ENCODE measurements at places on chromosomes 2 and 18. TPM values are rescaled to one million over a fixed set of nuclear protein-coding genes. Genes with fewer than 3 reads are reported as not detected.

The ABCB11 gene
- total RNA-seq, result not detected

The BBS5 gene
- 8.2 TPM for total RNA-seq

DNA sequence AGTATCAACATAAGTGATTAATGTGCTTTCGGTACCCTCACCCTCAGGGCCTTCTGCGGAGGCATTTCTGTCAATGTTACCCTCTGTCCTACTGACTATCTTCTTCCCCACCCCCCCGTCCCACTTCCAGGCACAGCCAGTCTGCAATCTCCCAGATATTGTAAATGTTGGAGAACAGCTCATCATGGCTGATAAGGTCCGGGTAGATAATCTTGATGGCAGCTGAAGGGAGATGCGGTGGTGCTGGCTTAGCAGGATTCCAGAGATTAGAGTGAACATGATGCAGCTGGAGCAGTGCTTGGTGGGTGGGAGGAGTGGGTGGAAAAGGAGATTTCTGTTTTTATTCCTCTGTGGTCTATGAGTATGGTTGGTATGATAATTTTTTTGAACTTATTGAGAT, 15.5 kb downstream of the GTF2A1L start:
- no peaks in the 10 kb centered on the region for H3K36me3 ChIP-seq
- H3K4me1 ChIP-seq, result no peaks in the 10 kb centered on the region
- H3K27me3 ChIP-seq, result no peaks in the 10 kb centered on the region

- no peak overlapping the region for H3K27ac ChIP-seq
- H3K4me3 ChIP-seq, result no peak overlapping the region
- no peaks in the 10 kb centered on the region for H3K27me3 ChIP-seq
Observed at GRCh38 chr18:65817178-65817577, 66.4 kb downstream of the CDH7 start.

- no peaks in the 10 kb centered on the region for H3K36me3 ChIP-seq
- no peak overlapping the region for H3K27ac ChIP-seq
- H3K27me3 ChIP-seq, result no peaks in the 10 kb centered on the region
- no peaks in the 10 kb centered on the region for H3K4me1 ChIP-seq
- DNase-seq, result no peak
Observed at GRCh38 chr18:10085416-10085815, 171.6 kb downstream of the VAPA start.

DNA sequence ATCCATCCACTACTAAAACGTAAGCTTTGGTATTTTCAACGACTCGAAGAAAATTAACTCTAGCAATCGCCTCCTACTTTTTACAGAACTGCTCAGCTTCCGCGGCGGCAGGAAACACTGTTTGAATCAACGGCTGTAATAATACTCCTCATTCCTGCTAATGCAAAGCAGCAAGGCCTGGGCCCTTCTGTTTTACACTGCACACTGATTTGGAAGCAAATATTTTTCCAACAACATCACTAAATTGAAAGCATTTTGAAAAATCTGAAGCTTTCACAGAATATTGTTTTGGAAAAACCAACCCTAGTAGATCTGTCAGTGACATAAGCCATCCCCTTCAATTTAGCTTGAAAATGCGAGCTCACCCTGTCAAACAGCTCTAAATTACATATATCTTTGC, 261.2 kb downstream of the TXNL1 start:
- DNase-seq, result no peak
- H3K36me3 ChIP-seq, result no peaks in the 10 kb centered on the region
- H3K4me3 ChIP-seq, result no peak overlapping the region
- no peaks in the 10 kb centered on the region for H3K4me1 ChIP-seq
- no peak overlapping the region for H3K27ac ChIP-seq

DNA sequence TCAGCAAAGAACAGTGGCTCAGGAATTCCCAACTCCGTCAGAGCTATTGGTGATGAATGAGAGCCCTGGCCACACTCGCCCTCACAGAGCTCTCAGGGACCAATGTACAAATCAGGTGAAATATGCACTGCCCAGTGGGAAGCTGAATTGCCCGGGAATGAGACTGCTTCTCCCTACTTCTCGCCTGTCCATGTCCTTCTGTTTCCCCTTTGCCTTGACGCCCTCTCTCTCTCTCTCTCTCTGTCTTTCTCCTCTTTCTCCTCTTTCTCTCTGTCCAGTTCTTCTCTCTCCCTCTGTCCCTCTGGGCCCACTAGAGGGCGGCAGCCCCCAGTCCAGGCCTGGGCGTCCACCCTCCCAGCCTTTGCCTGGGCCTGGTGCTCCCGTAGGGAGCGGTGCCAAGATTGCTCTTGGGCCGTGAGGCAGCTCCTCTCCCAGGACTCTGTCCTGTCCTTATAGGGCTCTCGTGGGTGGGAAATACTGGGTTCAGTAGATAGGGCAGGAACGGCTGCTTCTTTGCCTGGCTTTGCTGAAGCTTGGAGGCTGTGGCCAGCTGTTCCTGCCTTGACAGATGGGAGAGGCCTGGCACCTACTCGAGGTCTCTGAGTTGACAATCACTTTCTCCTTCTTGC, 28.4 kb upstream of the PUM2 start:
- H3K27ac ChIP-seq, result peak overlapping the region; percentile 74
- H3K27me3 ChIP-seq, result no peaks in the 10 kb centered on the region
- DNase-seq, result peak; percentile 96
- H3K4me3 ChIP-seq, result no peak overlapping the region
- no peaks in the 10 kb centered on the region for H3K36me3 ChIP-seq
- no peaks in the 10 kb centered on the region for H3K4me1 ChIP-seq

DNA sequence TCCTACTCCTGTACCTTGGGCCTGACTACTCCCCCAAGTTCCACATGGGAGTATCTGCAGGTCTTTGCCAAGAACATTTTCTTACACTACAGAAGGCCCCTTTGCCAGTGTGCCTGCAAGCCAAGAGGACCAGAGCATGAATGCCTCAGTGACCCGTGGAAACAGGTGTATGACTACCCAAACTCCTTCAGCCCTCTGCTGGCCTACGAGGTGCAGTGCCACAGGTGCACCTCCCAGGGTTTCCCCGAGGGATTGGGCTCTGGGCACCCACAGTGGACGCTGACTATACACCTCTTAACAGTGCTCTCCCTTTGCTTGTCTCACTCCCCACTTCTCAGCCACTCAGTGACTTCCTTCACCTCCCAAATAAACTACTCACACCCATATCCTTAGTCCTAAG, 91.4 kb downstream of the COL6A3 start:
- DNase-seq, result no peak
- no peaks in the 10 kb centered on the region for H3K36me3 ChIP-seq
- H3K27ac ChIP-seq, result peak overlapping the region; percentile 91
- peaks cover 96% of the 10 kb centered on the region for H3K4me1 ChIP-seq
- no peak overlapping the region for H3K4me3 ChIP-seq

GRCh38 chr2:83665894-83666293, 793.2 kb downstream of the SUCLG1 start:
- no peak overlapping the region for H3K27ac ChIP-seq
- DNase-seq, result no peak
- no peaks in the 10 kb centered on the region for H3K36me3 ChIP-seq
- no peaks in the 10 kb centered on the region for H3K4me1 ChIP-seq
- H3K27me3 ChIP-seq, result no peaks in the 10 kb centered on the region
- H3K4me3 ChIP-seq, result no peak overlapping the region

DNA sequence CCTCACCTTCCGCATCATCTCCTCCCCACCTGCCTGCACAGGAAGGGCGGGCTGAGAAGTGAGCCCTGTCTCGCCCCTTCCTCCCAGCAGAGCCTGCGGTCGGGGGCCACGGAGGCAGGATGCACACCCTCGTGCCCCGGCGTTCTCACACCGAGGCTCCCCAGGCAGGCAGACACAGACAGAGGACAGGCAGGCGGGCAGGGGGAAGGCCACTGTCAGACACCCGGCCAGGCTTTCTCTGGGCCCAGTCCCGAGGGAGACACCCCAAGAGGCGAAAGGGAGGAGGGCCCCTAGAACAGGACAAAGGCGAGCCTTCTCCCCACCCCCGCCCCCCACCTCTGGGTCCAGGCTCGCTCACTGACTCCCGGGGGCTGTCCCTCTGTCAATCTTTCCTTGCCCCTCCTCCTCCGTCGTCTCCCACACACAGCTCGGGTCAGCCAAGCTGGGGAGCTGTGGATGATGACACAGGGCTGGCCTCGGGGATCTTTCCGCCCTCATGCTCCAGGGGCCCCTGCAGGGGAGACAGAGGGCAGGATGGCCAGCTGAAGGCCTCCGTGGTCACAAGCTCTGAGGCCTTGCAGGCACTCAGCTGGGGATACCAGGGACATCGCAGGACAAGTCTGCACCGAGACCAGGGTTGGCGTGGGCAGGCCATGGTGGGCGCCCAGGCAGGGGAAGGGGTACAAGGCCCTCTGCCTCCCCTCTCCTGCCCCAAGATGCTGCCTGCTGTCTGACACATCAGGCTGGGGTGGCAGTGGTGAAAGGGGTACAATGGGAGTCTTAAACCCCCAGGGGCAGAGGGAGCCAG, 24.9 kb downstream of the BIN1 start:
- peak overlapping the region; percentile 59 for H3K27ac ChIP-seq
- H3K4me1 ChIP-seq, result peaks cover 55% of the 10 kb centered on the region
- H3K36me3 ChIP-seq, result no peaks in the 10 kb centered on the region
- no peak overlapping the region for H3K4me3 ChIP-seq

DNA sequence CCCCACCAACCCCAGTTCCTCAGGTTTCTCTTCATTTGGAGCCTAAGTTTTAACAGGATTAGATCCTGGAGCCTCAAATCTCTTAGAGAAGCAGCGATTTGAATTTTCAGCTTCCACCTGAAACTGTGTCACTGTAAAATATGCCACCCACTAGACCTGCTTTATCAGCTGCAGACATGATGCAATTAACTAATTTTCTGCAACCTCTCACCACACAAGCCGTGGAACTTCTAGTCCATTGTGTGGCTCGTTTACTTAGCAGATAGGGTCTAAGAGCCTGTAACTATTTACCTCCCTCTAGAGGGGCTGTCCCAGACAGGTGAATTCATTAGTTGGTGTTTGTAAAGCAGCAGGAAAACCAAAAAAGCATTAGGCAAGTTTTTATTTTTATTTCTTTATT, 31.6 kb upstream of the FZD5 start:
- no peaks in the 10 kb centered on the region for H3K36me3 ChIP-seq
- no peaks in the 10 kb centered on the region for H3K27me3 ChIP-seq

GRCh38 chr2:5538772-5539171, 153.4 kb upstream of the SOX11 start:
- H3K4me1 ChIP-seq, result peaks cover 10% of the 10 kb centered on the region
- H3K4me3 ChIP-seq, result no peak overlapping the region
- no peaks in the 10 kb centered on the region for H3K27me3 ChIP-seq
- no peak for DNase-seq

DNA sequence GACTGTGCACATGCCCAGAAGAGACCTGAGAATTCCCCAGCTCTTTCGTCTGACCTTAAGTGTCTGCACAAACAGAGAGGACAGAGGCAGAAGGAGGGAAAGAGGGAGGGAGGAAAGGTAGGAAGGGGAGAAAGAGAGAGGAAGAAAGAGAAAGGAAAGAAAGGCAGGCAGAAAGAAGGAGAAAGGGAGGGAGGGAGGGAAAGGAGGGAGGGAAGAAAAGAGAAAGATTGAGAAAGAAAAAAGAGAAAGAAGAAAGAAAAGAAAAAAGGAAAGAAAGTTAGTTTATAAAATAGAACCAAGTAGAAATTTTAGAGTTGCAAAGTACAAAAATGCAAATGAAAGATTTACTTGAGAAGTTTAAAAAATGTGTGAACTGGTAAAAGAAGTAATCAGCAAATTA, 7.4 kb upstream of the POLR1B start:
- DNase-seq, result no peak
- no peaks in the 10 kb centered on the region for H3K4me1 ChIP-seq
- no peaks in the 10 kb centered on the region for H3K36me3 ChIP-seq
- H3K27me3 ChIP-seq, result no peaks in the 10 kb centered on the region
- no peak overlapping the region for H3K4me3 ChIP-seq

DNA sequence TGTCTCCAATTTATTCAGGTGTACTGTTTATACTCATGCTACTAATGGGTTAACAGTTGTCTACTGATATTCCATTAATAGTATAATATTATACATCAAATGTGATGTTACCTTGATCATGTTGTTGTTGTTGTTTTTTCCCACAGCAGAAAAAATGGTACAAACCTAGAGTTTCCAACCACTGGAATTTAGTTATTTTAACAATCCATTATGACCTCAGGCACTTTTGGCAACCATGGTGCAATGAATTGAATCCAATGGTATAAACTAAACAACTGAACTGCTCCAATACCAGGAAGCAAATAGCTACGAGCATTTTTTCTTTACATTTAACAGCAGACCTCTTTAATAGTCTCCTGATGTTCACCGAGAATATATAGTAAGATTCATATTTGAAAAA, 31.0 kb upstream of the C2orf66 start:
- no peak overlapping the region for H3K27ac ChIP-seq
- no peaks in the 10 kb centered on the region for H3K4me1 ChIP-seq
- no peaks in the 10 kb centered on the region for H3K27me3 ChIP-seq
- no peak overlapping the region for H3K4me3 ChIP-seq
- DNase-seq, result no peak

DNA sequence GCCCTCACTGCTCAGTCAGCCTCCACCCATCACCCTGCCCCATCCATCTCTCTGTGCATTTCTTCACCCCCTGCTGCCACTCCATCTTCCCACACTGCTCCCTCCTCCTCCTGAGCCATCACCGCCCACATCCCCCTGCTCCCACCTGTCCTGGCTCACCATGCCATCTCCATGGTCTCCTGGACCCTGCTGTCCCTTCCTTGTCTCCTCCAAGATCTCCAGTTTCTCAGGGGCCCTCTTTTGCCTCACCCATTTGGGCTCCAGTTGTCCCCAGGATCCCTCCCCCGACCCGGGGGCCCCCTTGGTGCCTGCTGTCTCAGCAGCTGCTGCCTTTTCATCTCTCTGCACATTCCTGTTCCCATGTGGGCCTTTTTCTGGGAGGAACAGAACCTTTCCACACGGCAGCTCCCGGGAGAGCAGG, 10.6 kb downstream of the SPEG start:
- H3K27me3 ChIP-seq, result peaks cover 22% of the 10 kb centered on the region
- no peaks in the 10 kb centered on the region for H3K36me3 ChIP-seq
- DNase-seq, result no peak
- peak overlapping the region; percentile 99 for H3K27ac ChIP-seq

GRCh38 chr18:3495691-3496430, 45.9 kb downstream of the TGIF1 start:
- H3K4me3 ChIP-seq, result no peak overlapping the region
- H3K27ac ChIP-seq, result no peak overlapping the region
- no peaks in the 10 kb centered on the region for H3K36me3 ChIP-seq
- H3K4me1 ChIP-seq, result peaks cover 7% of the 10 kb centered on the region
- DNase-seq, result no peak

GRCh38 chr2:222232372-222232771, 66.4 kb downstream of the PAX3 start:
- H3K27me3 ChIP-seq, result peaks cover 9% of the 10 kb centered on the region
- DNase-seq, result no peak
- no peaks in the 10 kb centered on the region for H3K36me3 ChIP-seq
- H3K27ac ChIP-seq, result no peak overlapping the region
- H3K4me1 ChIP-seq, result no peaks in the 10 kb centered on the region
- H3K4me3 ChIP-seq, result no peak overlapping the region

DNA sequence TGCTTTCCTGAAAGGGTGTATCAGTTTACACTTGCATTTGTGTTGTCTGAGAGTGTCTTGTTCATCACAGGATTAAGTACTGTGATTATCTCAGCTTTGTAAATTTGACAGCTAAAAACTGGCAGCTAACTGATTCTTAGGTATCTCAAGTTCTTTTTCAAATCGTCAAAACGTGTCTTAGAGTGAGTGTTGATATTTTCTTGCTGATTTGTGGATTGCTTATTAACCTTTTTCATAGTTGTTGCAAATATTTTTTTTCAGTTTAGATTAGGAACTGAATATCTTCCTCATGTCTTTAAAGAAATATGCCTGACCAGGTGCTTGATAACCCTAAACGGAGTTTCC, 41.9 kb downstream of the LRRFIP1 start:
- H3K27me3 ChIP-seq, result no peaks in the 10 kb centered on the region
- no peak for DNase-seq
- H3K27ac ChIP-seq, result peak overlapping the region; percentile 74
- no peak overlapping the region for H3K4me3 ChIP-seq

- H3K4me1 ChIP-seq, result no peaks in the 10 kb centered on the region
- peak; percentile 95 for DNase-seq
- peak within 1 kb of the TSS; percentile 74 for H3K4me3 ChIP-seq
- H3K36me3 ChIP-seq, result peaks cover 30% of the 10 kb centered on the region
- no peaks in the 10 kb centered on the region for H3K27me3 ChIP-seq
Observed at GRCh38 chr2:95207111-95207961, at the start of gene ZNF892. Gene ZNF892, plus strand, starts transcription at chr2:95207521. Its CDS starts 295 bp downstream, at chr2:95207816.

All from sigmoid colon (tissue), 7 donors.